Fibroblast of skin of scalp (primary cell): ENCODE measurements at places on chromosomes 12 and 14.

DNA sequence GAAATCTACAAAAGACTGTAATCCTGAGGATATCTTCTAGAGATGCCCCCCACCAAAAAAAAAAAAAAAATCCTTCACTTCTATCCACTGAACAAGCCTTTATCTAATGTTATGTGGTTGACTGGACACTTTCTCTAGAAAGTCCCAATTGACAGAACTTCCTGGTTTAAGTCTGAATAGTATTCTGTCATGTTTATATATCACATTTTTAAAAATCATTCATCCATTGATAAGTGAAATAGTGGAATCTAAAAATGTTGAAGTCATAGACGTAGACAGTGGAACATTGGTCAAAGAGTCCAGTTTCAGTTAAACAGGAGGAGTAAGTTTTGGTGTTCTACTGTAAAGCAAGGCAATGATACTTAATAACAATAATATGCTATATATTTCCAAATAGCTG lies 297.0 kb downstream of the SSPN start:
- DNase-seq = no peak

GRCh38 chr12:80622271-80622670 lies 85.2 kb upstream of the MYF6 start:
- peak; percentile 41 for DNase-seq

- no peak for DNase-seq
Measured at GRCh38 chr14:58972233-58973017, 216.0 kb upstream of the DAAM1 start.

GRCh38 chr12:56874821-56875220 lies 59.4 kb downstream of the SDR9C7 start:
- no peak for DNase-seq

- no peak for DNase-seq
Measured at GRCh38 chr14:71264260-71264659, 357.0 kb downstream of the PCNX1 start.

- DNase-seq = no peak
Measured at GRCh38 chr12:30531731-30532678, 163.7 kb downstream of the IPO8 start.

GRCh38 chr14:97120611-97121031 lies 323.4 kb downstream of the VRK1 start:
- no peak for DNase-seq

DNA sequence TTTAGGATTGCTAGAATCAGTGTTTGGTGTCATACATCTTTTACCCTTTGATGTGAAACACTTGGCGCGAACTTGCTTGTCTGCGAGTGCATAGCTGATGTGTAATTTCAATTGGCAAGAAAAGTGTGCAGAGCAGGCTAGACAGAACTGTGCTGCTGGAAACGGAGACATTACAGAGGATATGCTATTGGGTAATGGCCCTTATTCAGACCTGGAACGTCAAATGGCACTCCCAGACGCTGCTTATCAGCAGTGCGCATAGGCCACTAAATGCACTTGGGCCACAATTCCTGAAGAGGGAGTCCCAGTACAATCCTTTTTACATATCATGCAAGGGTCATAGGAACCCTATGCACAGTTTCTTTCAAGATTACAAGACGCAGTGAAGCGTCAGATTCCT lies 15.7 kb upstream of the SLC10A1 start:
- DNase-seq = no peak

- no peak for DNase-seq
Measured at GRCh38 chr12:6082613-6083012, 41.9 kb downstream of the VWF start.

GRCh38 chr14:101276309-101277091 lies 284.8 kb upstream of the DIO3 start:
- no peak for DNase-seq

GRCh38 chr12:107662484-107662883 lies 23.1 kb upstream of the PWP1 start:
- no peak for DNase-seq

DNA sequence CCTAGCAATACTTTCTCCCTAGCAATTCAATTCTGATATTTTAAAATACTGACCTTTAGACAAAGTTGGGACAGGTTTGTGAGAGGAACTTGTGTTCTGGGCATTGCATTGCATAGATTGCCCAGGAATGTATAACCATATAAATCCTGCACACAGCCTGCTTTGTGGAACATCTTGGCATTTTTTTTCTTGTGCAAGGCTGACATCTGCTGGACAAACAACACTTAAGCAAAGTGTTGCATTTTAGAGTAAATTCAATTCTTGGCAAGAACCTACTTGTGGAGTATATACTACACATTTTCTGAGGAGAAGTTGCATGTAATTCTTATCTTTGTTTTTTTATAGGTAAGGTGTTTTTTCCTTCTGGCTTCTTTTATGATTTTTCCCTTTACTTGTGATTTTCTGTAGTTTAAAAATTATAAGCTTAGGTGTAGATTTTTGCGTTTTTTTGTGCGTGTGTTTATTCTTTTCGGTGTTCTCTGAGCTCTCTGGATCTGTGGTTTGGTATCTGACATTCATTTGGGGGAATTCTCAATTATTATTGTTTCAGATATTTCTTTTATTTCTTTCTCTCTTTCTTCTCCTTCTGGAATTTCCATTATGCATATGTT lies 26.4 kb downstream of the TESPA1 start:
- peak; percentile 69 for DNase-seq

DNA sequence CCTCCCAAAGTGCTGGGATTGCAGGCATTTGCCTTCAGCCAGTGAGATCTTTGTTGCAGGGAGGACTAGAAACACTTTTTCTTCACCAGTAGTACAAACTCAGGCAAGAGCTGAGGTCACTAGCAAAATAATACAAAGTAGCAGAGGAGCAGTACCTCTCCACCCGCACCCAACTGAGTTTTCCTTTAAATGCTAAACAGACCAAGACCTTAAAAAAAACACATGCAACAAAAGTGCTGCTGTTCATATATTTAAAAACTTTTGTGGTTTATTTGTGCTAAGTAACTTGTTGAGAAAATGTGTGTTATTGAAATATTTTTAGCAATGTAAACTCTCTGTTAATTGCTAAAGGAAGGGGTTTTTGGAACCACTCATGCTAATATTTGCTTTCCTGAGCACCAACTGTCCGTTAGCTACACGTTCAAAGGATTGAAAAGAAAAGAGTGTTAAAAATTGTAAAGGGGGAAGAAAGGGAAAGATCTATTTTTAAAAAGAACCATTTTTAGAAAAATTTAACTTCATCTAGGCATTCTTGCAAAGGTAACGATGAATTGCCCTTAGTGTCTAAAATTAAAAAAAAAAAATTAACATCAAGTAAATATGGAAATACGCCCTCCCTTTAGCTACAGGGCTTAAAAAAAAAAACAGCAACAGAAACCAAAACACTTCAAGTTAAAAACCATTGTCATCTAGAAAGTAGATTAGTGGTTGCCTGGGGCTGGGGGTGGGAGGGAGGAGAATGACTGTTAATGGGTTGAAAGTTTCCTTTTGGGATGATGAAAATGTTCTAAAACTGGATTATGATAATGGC lies 114.0 kb upstream of the KRAS start:
- no peak for DNase-seq

GRCh38 chr12:28294300-28294699 lies 104.0 kb downstream of the CCDC91 start:
- DNase-seq = no peak

GRCh38 chr14:51382506-51382905 lies 142.5 kb downstream of the TMX1 start:
- DNase-seq = no peak

DNA sequence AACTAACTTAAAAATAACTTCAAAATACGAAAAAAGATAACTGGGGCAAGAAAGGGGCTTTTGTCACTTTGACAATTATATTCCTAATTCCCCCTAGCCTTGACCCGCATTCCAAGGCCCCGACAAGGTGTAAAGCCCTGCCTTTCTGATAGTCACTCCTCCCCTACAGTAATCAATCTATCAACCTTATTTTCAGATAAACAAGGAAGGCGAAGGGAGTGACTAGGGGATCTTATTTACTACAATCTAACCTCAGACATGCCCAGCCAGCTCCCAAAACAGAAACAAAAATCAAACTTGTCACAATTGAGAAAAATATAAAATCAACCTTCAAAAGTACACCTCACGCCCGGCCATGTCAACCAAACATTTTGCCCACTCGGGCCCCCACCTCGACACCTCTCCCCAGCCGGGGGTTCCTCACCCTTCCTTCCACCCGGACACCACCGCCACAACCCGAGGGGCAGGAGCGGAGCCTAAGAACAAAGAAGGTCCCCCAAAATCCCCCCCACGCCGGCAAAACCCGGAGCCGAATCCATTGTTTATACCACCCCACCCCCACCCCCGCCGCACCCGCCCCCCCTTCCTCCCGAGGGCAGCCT lies 562 bp downstream of the ZFYVE1 start:
- no peak for DNase-seq

DNA sequence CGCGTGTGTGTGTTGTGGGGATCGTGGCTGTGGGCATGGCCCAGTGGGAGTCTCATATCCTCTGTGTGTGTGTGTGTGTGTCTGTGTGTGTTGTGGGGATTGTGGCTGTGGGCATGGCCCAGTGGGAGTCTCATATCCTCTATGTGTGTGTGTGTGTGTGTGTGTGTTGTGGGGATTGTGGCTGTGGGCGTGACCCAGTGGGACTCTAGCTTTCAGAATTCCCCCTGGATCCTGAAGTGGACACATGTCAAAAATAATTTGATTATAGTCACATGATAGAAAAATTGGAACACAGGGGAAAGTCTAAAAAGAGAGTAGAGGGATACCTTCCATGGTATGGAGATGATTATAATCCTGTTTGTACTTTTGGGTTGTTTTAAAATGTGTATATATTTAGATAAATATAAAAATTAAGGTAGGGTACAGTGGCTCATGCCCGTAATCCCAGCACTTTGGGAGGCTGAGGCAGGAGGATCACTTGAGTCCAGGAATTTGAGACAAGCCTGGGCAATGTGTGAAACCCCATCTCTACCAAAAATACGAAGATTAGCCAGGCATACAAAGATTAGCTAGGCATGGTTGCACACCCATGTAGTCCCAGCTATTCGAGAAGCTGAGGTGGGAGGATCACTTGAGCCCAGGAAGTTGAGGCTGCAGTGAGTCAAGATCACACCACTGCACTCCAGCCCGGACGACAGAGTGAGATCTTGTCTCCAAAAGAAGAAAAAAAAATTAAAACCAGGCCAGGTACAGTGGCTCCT lies 11.0 kb downstream of the PAPLN start:
- no peak for DNase-seq
